Aorta (tissue), 5 donors: ENCODE measurements at places on chromosomes 12 and 14.

GRCh38 chr12:4178424-4179170 is 95.0 kb upstream of the CCND2 start:
- no peak for DNase-seq

DNA sequence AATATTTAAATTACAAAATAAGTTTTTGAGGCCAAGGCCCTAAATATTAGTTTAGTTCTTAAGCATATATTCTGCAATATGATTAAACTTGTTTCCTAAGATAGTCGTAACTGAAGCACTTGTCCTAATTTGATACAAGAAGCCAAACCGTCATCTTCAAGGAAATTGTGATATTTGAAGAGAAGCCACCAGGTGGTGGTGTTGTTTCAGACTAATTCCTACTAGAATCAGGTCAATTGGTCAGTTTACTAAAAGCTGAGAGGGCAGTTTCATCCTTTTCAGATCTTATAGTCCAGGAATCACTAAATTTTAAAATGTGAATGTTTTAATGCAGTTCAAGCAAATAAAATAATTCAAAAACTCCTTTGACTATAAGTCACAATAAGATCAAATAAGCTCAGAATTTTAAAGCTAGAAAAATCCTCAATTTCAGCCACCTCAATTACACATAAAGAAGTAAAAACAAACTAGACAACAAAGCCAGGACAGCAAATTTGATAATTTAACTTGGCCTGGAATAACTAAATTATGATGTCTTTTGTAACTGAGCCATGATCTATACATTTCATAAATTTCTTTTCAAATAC is 7.1 kb upstream of the ARL1 start:
- no peak for DNase-seq

GRCh38 chr14:101907619-101908018 is 56.8 kb upstream of the DYNC1H1 start:
- no peak for DNase-seq

- no peak for DNase-seq
Observed at GRCh38 chr14:73662487-73662943, 17.7 kb downstream of the DNAL1 start.

DNA sequence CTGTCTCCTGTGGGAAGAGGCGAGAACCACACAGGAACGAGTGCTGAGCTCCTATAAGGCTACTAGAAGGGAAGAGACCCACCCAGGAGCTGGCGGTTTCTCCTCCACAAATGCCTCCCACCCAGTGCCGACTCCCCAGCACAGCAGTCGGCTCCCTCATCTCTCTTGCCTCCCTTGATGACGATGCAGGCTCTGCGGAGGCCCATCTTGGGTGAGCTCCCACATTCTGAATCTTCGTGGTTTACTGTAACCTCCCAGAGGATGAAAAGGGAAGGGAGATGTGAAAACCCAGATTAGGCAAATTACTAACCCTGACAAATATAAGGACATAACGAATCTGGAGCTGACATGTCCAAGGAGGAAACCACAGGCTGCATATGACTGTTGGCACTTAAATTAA is 23.8 kb downstream of the GRIN2B start:
- DNase-seq: no peak

GRCh38 chr12:104596134-104596799 is 139.5 kb downstream of the CHST11 start:
- no peak for DNase-seq

DNA sequence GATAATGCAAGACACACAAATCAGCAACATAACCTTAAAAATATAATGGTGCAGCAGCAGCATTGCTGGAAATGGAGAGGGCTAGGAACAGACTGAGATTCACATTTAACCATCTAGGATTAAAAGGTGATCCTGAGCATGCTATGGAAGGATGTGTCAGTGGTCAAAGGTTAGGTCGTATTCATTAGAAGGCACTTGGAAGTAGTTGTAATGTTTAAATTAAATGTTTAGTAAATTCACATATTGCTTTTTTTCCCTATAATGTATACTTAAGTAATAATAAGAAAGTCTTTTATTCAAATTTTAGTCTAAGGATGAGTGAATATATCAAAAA is 368.6 kb upstream of the PDE3A start:
- no peak for DNase-seq

DNA sequence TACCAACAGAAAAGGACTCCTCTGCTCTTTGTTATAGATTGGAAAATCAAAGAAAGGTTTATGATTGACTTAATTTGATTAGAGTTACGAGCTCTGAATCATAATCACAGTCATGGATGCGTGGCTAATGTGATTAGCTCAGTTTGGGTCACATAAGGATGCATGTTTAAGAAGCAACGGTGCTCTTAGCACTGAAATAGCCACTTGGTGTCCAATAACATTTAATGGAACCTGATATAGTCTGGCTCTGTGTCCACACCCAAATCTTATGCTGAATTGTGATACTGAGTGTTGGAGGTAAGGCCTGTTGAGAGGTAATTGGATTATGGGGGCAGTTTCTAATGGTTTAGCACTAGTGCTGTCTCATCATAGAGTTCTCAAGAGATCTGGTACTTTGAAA is 501.6 kb downstream of the SLC6A15 start:
- DNase-seq: no peak

- no peak for DNase-seq
Observed at GRCh38 chr12:13195250-13195649, 1.3 kb upstream of the EMP1 start.

GRCh38 chr14:90564496-90564895 is 167.7 kb downstream of the CALM1 start:
- DNase-seq: peak; percentile 6

DNA sequence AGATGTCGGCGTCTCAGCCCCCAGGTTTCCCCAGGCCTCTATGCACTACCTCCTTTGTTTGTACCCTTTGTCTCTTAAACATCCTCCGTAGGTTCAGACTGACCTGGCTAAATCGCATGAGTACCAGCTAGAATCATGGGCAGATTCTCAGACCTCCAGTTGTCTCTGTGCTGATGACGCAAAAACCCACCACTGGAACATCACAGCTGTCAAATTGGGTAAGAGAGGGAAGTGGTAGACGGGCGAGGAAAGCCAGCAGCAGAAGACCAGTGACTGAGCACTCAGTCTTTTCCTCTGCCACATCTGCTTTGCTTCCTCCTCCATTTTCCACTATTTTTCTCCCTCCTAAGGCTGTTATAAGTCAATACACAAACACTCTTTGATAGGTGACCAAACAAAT is 29.7 kb downstream of the A2ML1 start:
- DNase-seq: no peak

GRCh38 chr12:10612984-10613348 is 443 bp downstream of the MAGOHB start:
- no peak for DNase-seq

DNA sequence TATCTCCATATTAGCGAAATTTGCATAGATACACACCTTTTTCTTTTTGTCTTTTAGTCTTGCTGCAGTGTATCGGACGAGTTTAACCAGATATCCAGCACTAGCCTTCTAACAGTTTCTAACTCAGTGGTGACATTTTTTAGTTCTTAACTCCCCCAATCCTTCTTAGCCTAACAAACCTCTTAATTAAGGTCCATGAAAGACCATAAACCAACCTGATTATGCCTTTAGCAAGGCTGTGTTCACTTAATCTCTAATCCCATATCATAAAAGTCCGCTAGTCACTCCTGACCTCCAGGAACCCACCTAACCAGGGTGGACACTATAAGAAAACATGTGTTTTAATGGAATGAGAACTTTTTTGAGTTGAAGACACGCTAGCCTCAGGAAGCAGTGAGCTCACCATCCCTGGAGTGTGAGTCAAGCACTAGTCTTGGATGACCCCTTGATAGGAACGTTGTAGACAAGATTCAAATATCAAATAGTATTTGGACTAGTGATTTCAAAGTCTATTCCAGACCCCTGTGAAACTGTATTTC is 9.5 kb downstream of the CDKN1B start:
- no peak for DNase-seq

DNA sequence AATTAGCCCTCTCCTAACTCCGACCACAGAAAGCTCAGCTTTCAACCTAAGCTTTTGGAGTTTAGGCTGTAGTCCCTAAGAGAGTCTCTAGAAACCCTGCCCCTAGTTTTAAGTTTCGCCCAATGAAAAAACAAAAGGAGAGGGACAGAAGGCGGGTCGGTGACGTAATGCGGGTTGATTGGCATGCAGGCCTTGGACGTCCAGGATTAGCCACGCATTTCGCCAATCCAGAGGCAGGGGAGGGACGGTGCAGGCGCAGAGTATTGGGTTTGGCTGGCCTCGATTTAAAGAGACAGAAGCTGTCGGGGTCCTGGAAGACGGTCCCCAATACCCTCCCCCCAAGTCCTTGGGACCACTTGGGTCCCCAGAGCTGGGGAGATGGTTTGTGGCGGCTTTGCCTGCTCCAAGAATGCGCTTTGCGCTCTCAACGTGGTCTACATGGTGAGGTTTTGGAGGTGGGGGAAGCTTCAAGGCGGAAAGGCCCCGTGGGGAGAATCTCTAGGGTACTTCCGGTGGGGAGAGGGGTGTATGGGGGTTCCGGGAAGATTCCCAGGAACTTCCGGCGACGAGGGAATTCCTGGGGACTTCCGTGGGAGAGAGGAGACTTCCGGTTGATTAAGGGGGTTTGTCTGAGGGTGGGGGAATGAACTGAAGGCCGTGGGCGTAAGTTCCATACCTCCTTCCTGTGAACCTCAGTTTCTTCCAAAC is at the start of gene TSPAN31:
TSPAN31 (plus strand) TSS at position 263 of the 708 bp plus-strand sequence; CDS start at position 379, 116 bp downstream.
- DNase-seq: peak; percentile 99

- no peak for DNase-seq
Observed at GRCh38 chr12:128815779-128816642, 7.7 kb downstream of the SLC15A4 start.

DNA sequence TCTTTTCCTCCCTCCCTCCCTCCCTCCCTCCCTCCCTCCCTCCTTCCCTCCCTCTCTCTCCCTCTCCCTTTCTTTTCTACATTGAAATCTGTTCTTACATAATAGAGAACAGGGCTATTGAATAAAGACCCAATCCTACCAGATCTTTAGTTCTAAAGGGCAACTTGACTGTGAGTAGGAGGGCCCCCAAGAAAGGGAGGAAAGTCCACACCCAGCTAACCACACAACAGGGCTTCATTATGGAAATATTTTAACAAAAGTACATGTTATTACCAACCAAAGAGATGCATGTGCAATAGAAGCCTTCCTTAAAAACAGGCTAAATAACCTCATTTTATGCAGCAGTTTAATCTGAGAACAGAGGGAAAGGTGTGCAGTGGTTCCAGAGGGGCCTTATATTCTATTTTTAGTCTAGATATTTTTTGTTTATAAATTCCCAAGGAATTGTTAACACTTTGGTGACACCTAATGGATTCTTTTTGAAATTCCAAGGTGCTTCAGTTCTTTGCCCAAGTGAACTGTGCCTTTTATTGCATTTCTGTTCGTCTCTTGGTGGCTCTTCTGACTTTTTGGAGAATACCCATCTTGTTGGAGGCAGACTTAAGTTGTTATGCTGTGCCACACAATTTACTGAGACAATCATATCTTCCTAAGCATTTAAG is 63.0 kb downstream of the GNS start:
- DNase-seq: no peak

DNA sequence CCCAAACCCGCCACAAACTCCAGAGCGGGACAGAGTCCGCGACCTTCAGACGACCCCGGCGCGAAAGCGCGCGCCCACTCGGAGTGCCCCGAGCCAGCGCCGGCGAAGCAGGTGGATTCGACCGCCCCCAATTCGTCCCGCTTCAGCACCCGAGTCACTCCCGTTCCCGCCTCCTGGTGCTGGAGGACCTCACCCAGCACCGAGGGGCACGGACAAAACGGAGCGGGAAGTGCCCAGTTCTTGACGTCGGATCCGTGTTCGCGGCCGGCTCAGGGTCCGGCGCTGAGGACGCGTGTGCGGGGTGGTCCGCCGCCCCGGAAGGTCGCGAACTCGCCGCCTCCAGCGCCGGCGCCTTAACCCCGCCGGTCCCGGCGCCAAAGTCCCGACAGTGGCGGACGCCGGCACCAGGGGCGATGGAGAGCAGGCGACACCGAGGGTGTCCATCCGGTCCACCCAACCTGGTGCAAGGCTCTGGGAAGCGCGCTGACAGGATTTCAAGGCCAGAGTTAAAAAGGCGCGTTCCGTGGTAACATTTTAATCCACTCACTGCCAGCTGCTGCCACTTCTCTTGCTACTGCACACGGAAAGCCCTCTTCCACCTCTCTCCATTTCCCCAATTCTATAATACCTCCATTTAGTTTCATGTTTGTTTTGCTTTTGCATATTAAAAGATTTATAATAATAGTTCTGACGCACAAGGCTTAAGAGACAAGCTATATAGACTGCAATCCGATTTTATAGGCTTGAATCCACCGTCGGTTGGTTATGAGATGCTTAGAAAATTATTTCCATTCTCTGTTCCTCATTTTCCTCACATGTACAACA is 240.0 kb upstream of the CPNE8 start:
- DNase-seq: no peak

- no peak for DNase-seq
Observed at GRCh38 chr12:132560614-132561426, 49.6 kb downstream of the LRCOL1 start.

GRCh38 chr14:96279564-96279963 is 23.6 kb downstream of the BDKRB1 start:
- no peak for DNase-seq

DNA sequence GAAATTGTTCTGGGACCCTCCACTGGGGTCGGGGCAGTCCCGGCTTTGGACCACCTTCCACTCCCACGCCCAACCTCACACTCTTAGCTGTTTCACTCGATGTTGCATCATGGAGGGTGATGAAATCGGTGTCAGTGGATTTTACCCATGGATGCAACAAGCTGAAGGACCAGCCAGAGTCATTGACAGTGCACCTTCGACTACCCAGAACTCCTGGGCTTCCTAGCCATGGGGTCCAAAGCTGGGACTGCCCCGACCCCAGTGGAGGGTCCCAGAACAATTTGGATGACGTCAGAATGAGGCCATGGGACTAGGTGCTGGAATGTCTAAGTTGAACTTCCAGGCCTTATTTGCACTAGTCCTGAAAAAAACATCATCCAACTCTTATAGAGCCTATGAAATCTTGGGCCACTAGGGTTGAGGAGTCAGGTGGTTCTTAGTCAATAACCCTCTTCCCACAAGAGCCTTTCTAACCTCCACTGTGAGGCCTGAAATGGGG is 882 bp upstream of the IL23A start:
- no peak for DNase-seq

DNA sequence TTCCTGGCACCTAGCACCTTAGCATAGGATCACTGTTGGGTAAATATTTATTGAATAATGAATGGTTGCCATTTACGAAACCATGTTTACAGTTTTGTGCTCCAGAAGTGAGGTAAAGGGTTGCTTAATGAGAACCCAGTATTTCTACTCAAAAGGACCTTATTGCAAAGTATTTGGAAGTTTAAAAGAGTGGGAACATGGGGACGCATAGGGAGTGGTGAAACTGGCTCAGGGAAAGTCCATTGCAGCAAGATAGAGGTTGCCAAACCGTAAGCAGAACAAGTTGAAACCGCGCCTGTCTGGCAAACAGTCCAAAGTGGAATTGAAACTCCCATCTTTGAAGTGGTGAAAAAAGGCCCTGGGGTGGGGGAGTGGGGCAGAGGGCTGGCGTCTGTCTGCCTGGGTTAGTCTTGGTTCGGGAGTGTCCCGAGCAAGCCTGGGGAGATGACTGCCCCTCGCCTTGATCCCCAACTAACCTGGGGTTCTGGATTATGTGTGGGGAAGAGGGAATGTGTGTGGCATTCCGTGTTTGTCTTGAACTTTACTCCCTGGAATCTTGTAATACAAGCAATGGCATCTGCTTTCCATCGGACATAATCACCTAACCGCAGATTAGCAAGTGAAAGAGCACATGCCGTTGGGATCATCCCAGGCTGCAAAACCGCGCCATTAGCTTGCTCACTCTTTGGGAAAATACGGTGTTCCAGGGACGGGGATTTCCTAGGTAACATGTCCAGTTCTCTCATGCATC is 7.2 kb downstream of the ALDH2 start:
- DNase-seq: peak; percentile 83

GRCh38 chr14:33369972-33370371 is 431.3 kb downstream of the NPAS3 start:
- DNase-seq: no peak
